ENCODE measurements at places on chromosomes 16 and 17. TPM values are rescaled to one million over a fixed set of nuclear protein-coding genes. Genes with fewer than 3 reads are reported as not detected.

- no peak for DNase-seq
Measured at GRCh38 chr17:80980397-80981061, 11.1 kb upstream of the CHMP6 start.

Gene CLEC10A
- not detected for total RNA-seq

Gene SCPEP1
- 4.9 TPM for total RNA-seq

Gene MYO15A
- 1.6 TPM for total RNA-seq

Gene C17orf100
- total RNA-seq: 2.5 TPM

Gene ACSM2A
- total RNA-seq: not detected

- no peak for DNase-seq
Measured at GRCh38 chr16:29813644-29814562, 1.9 kb downstream of the PRRT2 start.

- DNase-seq: no peak
Measured at GRCh38 chr17:56536766-56537165, 56.7 kb upstream of the NOG start.

DNA sequence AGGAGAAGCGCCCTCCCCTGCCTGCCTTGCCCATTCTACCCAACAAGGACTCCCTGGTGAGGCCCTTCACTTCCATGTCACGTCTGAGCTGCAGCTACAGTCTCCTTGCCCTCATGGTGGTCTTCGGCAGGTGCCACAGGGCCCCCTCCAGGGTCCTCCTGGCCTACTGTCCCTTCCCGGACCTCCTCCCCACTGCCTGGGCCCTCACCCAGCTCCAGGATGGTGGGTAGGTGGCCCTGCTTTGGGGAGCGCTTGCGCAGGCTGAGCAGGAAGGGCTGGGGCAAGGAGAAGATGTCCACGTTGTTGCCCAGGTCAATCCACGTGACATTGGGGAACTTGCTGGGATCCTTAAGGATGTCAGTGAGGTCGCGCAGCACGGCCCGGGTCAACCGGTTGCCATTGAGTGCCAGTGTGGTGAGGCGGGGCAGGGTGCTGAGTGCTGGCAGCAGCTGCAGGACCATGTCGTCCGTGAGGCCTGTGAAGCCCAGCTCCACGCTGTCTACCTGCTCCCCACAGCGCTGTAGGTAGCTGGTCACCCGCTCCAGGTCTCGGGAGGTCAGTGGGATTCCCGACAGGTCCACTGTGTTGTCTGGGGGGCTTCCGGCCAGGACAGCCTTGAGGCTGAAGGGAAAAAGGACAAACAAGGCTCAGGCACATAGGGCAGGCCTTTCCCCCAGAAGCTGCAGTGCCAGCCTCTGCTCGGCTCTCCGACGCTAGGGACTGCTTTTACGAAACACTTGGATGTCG, 28.3 kb downstream of the TRPV2 start:
- no peak for DNase-seq

- DNase-seq: no peak
Measured at GRCh38 chr17:48261297-48261880, 153.8 kb downstream of the SNX11 start.

- DNase-seq: no peak
Measured at GRCh38 chr17:48556576-48557401, 11.9 kb upstream of the HOXB2 start.

- DNase-seq: no peak
Measured at GRCh38 chr17:63494300-63494928, 17.6 kb downstream of the ACE start.

DNA sequence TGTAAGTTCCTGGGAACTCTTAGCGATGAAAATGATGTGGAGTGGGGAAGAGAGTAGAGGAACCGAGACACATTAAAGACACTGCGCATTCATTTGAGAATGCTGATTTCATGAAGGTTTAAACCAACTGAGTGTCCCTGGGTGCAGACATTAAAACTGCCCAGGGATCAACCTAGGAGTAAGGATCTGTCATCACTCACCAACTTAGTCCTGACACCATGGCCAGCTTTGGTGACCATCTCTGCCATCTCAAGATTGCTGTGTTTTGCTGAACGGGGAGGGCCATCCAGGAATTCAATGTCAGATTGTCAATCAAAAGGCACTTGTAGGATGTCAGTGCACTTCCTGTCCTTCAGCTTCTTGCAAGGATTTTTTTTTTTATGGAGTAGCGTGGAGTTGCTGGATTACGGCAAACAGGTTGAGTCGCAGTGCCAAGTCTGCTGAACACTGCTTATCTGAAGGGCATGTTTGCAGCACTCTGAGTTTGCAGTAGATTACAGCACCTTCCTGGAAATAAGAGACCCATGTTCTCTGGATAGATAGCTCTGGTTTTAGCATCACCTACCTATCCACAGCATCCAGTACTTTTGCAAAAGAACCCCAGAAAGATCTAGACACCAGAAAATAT, 258.1 kb upstream of the IRX3 start:
- no peak for DNase-seq

Gene TM4SF5
- not detected for total RNA-seq

Gene CD300H
- not detected for total RNA-seq

Gene KRT25
- total RNA-seq: not detected

- no peak for DNase-seq
Measured at GRCh38 chr16:9192746-9193145, 101.3 kb downstream of the HAPSTR1 start.

- DNase-seq: no peak
Measured at GRCh38 chr17:33732116-33732515, 439.0 kb upstream of the ASIC2 start.
